Stimulated activated CD4-positive, alpha-beta T cell treated with anti-CD3 and anti-CD28 coated beads, Interleukin-4, amount 100 ng/mL, for 24 hours (primary cell): ENCODE measurements at places on chromosomes 6 and 20.
A peak's percentile ranks its signal among the peaks of the same experiment; 100 is the strongest.

DNA sequence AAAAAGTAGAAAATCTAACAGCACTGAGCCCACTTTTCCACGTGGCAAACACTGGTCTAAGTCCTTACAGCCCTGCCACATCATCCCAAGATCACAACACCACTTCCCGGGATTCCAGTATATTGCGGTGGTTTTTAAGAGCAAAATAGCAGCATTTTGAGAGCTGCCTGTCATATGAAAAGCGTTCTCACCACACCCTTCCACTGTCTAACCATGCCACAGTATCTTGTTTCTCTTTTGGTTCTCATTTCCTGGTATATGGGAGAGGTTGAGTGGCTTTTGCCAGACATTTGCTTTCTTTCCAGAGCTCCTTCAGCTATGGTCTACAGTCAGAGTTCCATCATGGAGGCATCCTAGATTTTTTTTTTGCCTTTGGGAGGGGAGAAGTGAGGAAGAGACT lies 243.0 kb downstream of the TSHZ2 start:
- DNase-seq: peak; percentile 8

DNA sequence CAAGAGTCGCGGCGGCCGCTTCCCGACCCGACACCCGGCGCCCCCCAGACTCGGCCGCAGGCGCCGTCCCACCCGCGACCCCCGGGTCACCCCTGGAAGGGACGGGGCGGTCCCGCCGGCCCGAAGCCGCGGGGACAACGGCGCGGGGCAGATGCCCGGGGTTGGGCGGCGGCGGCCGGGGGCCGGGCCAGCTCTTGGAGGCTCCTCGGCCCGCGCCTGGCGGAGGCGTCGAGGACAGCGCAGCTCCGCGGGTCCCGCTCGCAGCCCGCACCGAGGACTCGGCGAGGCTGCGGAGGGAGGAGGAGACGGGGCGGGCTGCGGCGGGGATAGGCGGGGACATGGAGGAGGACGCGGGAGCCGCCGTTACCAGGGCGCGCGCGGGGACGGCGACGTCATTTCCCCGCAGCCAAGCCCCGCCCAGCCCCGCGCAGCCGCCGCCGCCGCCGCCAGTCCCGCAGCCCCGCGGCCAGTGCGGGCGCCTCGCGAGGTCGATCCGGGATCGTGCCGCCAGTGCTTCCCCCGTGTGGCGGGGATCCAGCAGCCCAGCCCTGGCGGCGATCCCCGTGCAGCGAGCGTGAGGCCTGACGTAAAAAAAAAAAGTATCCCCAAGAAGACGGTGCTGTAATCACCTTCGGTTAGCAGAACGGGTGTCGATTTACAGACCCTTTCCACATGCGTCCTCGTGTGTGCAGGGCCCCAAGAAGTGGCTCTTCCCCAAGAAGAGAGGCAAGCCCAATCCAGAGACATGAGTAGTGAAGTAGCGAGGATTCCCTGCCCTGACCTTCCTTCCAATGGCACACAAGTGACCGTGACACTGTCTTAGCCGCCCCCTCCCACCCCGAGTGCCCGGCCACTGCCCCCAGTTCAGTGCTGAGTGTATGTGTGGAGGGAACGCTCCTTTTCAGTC lies at the start of gene FAM184A:
FAM184A (minus strand) TSS at position 289 of the 907 bp plus-strand sequence. CDS start 365 bp downstream, outside the sequence.
- DNase-seq: peak; percentile 71

- DNase-seq: no peak
Measured at GRCh38 chr6:34953061-34954025, 64.3 kb downstream of the ANKS1A start.

DNA sequence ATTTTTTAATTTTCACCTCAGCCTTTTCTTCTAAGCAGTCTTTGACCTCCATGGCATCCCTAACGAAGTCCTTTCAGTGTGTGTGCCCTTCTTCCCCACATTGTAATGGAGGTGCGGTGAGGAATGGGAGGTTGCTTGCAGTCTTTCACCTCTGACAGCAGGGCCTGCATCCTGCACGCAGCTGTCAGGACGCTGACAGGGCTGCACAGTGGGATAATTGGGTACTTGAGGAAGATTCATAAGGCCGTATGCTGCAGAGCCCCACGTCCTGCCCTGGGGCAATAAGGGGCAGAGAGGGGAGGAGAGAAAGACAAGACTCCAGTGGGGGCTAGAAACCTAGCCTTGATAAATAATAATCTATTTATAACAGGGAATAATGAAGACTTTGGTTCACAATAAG lies 184.7 kb downstream of the SAMD5 start:
- DNase-seq: no peak

DNA sequence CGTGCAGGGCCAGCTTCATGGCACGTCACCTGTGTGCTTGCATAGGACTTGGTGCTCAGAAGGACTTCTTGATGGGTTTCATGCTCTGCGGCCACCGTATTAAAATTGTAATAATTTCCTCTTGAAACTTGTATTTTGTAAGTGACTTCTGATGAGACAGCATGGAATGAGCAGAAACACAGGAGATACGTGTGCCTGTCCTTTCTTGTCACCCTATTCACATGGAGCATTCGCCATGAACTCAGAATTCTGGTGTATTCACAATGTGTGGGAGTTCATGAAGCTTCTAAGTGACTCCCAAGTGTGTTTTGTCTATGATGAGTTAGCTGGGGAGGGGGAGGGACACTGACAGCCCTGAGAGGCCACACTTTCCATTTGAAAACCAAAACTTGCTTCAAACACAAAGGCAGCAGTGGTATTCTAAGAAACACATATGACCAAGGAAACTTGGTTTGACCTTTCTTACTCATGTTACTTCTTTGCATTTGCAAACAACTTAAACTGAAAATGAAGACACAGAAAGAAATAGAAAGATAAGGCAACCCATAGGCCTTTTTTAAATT lies 92.1 kb upstream of the NEDD9 start:
- peak; percentile 73 for DNase-seq

GRCh38 chr6:14671261-14671681 lies 553.7 kb downstream of the CD83 start:
- no peak for DNase-seq

- DNase-seq: no peak
Measured at GRCh38 chr20:47117773-47118172, 223.1 kb downstream of the EYA2 start.

GRCh38 chr6:126672649-126673048 lies 332.7 kb downstream of the CENPW start:
- DNase-seq: no peak

GRCh38 chr6:85451565-85452306 lies 1.9 kb downstream of the NT5E start:
- DNase-seq: no peak

- DNase-seq: no peak
Measured at GRCh38 chr6:23388086-23388783, 737.8 kb upstream of the NRSN1 start.

DNA sequence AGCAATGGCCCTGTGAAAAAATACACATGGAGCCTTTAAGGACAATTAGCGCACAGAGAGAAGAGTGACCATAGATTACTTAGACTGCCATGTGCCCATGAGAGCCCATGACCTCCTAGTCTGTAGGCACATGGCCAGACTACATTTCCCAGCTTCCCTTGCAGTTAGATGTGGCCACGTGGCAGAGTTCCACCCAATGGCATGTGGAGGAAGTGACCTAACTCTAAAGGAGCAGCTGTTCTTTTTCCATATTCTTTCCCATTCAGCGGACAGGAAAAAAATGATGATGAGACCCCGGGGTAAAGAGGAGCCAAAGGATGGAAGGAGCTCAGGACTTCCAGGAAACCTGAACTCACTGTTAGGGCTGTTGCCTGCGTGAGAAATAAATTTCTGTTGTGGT lies 116.6 kb downstream of the CBLN4 start:
- DNase-seq: no peak

DNA sequence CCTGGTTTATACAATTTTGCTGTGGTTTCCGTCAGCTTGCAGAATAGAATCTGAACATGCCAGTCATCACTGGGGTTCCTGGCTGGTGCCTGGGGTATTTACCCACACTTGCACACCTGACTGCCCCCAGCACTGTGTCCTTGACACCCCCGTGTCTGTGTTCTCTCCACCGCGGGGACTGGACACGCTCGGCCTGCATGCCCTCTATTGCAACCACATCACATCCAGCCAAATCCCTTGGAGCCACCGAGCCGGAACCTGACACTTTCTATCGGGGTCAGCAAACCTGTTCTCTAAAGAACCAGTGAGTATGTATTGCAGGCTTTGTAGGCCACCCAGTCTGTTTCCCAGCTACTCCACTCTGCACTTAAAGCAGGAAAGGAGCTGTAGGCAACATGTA lies 527.5 kb downstream of the PRKN start:
- DNase-seq: no peak

DNA sequence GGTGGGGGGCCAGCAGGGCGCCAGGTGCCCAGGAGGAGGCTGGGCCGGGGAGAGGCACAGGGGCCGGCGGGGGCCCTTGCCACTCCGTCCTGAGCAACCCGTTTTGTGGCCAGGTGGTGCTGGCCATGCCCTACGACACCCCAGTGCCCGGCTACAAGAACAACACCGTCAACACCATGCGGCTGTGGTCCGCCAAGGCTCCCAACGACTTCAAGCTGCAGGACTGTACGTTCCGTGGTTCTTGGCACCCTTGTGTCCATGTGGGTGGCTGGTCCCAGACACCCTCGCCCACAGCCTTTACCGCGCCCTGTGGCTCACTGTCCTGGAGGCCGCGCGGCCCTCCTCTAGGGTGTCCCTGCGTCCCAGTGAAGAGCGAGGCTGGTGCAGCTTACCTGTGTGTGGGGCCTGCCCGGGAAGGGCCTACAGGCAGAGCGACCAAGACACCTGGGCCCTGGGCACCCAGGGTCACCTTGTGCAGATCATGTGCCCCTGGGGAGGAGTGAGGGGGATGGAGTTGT lies 28.7 kb downstream of the PYGB start:
- no peak for DNase-seq

DNA sequence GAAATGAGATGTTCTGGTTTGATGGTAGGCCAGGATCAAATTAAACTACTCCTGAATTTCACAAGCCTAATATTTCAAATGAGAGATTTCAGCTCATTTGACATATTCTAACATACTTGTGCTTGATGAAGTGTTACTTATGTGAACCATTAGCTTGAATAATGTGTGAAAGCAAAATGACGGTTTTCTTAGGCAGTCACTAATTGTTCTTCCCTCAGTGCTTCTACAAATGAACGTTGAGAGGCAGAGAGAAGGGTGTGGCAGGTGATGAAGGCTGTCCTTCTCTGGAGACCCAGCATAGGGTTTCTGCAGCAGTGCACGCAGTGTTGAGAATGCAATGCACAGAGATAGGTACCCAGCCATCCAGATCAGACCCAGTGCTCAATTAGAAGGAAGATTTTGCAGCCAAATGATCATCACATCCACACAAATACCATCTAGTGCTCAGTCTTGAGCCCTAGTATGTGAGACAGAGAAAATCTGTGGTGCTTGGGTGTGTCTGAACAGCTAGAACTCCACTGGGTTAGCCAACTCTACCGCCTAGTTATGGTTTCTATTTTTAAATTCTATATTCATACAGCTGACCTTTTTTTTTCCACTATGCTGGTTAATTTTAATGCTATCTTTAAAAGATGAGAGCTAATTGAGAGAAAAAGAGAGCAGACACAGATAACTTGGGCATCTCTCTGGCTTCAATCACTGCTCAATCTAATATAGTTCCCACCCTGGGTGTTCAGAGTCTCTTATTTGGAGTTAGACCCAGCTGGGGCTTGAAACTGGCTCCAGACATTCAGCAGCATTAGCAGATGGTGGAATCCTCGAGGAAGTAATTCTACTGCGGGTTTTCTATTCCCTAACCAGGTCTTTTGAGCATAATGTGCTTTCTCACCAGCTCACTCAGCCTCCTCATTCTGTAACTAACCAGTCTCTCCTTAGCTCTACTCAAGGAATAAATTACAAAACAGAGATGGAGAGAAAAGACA lies 4.4 kb upstream of the MYLIP start:
- no peak for DNase-seq

DNA sequence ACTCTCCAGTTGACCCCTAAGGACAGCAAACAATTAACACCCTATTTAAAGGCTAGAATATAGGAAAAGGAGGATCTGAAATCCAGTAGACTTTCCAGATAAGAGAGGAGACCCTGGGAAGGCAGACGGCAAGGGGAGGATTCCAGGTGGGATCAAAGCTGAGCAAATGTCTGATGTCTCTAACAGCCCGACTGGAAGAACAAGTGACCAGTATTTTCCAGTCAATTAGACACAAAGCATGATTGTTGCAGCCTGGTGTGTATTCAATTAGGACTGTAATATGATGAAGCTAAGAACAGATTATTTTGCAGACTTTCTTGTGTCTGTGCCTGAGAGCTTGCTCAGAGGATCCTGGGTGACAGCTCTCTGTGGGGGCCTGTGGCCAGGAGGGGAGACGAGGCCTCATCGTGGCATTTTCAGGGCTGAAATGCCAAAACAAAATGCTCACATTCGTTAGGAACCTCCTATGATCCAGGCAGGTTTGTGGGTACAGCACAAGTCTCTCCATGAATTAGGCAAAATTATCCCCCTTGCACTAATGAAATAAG lies 471.8 kb upstream of the AGPAT4 start:
- DNase-seq: no peak

- no peak for DNase-seq
Measured at GRCh38 chr20:25508083-25508770, 77.1 kb downstream of the NINL start.

GRCh38 chr6:10201606-10202510 lies 213.0 kb downstream of the TFAP2A start:
- DNase-seq: no peak

DNA sequence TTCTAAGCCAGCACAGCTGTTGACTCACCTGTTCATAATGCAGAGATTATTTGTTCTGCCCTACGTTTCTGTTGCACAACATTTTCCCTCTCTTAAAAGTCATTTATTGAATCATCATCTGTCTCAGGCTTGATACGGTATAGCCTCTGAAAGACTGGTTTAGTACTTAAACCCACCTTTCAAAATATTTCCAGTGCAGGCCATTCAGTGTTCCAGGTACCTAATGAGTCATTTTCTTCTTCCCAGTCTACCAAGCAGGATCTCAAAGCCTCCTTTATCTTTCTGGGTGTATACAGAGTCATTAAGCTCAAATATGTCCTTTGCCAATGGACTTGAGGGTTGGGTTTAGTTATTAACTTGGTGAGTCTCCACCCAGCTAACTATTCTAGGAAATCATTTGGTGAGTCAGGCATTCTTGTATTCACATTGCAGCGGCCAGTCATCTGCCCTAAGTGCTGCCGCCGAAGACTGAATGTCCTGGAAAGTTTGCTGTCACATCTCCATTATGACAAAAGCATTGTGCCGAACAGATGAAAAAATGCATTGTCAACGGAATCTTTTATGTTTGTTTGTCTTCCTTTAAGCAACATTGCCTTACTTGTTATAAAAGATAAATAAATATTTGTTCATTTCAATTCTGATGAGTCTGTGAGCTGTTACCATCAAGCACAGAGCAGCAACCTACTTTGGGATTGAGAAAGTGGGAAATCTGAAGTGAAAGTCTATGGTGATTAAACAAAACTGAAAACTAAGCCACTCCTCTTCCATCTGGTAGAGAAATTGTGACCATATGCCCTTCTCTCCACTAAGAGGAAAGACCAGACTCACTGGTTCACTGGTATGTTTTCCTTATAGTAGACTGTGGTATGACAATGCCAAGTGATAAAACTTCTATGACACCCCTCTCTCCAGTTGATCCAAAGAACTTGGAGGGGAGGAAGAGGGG lies 14.3 kb upstream of the FAM135A start:
- no peak for DNase-seq
